ENCODE measurements at places on chromosomes 11 and 22.

- DNase-seq, result no peak
These were observed 133.4 kb downstream of the CCDC34 start for GRCh38 chr11:27229511-27230191.

DNA sequence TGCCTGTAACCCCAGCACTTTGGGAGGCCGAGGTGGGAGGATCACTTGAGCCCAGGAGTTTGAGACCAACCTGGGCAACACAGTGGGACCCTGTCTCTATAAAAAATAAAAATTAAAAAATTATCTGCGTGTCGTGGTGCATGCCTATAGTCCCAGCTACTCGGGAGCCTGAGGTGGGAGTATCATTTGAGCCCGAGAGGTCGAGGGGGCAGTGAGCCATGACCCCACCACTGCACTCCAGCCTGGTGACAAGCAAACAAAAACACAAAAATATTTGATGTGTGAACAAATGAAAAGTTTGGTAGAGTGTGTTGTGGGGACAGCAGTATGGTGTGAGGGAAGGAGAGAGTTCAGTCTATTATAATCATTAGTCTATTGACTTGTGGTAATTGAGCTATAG is 90.8 kb upstream of the PARVA start:
- DNase-seq, result no peak

DNA sequence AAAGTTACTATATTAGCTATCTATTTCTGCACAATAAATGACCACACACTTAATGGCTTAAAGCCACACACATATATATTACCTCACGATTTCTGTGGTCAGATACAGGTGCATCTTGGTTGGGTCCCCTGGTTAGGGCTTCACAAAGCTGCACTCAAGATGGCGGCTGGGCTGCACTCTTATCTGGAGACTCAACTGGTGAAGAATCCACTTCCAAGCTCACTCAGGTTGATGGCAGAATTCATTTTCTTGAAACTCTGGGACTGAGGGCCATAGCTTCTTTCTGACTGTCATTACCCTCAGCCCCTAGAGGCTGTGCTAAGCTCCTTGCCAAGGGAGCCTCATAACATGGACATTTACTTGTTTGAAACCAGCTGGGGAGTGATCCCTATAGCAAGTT is 5.1 kb upstream of the MS4A10 start:
- DNase-seq, result no peak

DNA sequence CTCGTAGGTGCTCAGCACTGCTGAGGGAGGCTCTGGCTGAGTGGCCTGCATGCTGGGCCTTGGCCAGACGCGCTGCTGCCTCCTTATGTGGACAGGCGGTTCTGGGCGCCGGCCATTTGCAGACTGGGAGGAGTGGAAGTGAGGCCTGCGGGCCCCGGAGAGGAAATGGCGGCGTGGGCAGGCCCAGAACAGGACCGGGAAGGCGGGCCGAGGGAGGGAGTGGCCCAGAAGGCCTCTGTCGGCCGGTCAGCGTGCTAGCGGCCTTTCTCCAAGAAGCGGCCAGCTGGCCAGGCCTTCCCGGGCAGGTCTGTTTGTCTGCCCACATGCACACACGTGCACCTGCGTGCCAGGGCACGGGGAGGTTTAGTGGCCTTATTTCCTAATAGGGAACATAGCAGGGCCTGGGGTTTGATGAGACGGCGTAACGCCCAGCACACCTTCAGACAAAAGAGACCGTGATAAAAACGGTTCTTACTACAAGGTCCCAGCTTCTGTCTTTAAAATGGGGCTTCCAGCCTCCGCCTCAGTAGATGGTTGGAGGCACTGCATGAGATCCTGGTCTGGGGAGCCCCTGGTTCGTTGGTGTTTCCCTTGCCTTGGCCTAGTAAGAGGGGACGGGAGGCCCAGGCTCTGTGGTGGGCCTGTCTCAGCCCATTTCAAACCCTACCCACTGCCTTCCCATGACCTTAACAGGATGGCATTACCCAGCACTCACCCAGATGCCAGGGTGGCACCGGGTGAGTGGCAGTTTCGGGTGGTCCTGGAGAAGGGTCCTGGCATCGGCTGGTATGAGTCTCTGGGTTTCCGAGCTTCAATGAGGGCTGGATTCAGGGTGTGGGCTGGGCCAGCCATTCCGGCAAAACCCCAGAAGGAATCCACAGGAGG is 65.1 kb upstream of the PPARA start:
- DNase-seq, result no peak

- no peak for DNase-seq
These were observed 83.7 kb downstream of the COMMD9 start for GRCh38 chr11:36205536-36205935.

GRCh38 chr11:92227230-92227814 is 2.7 kb downstream of the FAT3 start:
- DNase-seq, result no peak

- no peak for DNase-seq
These were observed 163.4 kb upstream of the NCAM1 start for GRCh38 chr11:112797648-112798293.
